Mammary epithelial cell (primary cell): ENCODE measurements at places on chromosomes 6 and 20.
A peak's percentile ranks its signal among the peaks of the same experiment; 100 is the strongest.

DNA sequence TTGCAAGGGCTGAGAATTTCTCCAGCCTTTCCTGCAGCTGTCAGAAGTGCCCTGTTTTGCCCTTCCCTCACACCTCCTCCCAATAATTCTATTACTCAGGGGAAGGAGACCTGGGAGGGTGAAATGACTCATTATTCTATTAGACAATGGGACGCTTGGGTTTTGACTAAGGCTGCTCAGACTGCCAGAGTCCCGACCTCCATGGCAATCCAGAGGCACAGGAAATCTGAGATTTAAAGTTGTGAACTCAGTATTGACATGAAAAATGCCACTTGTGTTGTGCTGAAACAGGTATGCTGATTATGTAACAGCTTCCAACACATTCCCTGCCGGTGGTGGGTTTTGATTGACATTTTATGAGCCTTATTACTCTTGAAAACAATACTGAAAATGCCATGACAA is 625.9 kb upstream of the FLRT3 start:
- peak; percentile 88 for DNase-seq

GRCh38 chr6:4459996-4460395 is 316.2 kb upstream of the CDYL start:
- DNase-seq = no peak

GRCh38 chr6:107941199-107941598 is 16.8 kb downstream of the SEC63 start:
- DNase-seq = no peak

GRCh38 chr20:47267621-47268020 is 88.9 kb downstream of the ZMYND8 start:
- DNase-seq = no peak

- no peak for DNase-seq
Observed at GRCh38 chr6:12956991-12957320, 240.4 kb downstream of the PHACTR1 start.

GRCh38 chr20:33889312-33889711 is 78.2 kb downstream of the CHMP4B start:
- no peak for DNase-seq

DNA sequence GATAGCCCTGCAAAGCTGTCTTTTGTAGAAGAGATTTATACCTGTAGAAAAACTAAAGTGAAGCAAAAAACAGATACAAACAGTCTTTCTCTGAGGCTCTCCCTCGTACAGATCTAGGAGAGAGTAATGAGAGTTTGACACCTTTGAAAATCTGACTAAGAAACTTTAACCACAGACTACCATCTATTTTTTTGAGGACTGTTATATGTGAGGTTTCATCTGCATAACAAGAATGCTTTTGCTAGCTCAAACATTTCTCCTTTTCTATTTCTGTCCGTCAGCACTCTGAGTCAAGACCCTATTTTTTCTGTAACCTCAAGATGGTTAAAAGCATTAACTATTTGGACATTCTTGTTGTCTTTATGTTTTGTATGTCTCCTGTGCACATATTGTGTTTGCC is 193.0 kb downstream of the BTBD3 start:
- DNase-seq = no peak

GRCh38 chr6:52496631-52497030 is 76.5 kb downstream of the EFHC1 start:
- DNase-seq = no peak

DNA sequence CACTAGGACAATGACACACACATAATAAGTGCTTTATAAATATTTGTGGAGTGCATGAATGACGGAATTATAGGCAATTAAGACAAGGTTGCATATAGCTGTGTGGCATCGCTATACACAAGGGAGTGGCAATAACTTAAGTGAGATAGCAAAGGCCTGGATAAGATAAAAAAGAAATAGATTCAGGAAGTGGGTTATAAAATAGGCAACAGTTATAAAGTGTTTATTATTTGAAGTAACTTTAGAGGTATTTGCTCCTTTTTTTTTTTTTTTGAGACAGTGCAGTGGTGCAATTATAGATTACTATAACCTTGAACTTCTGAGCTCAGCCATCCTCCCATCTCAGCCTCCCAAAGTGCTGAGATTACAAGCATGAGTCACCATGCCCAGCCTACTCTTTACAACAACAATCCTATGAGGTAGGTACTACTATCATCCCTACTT is 75.9 kb upstream of the LOC128125822 start:
- no peak for DNase-seq

DNA sequence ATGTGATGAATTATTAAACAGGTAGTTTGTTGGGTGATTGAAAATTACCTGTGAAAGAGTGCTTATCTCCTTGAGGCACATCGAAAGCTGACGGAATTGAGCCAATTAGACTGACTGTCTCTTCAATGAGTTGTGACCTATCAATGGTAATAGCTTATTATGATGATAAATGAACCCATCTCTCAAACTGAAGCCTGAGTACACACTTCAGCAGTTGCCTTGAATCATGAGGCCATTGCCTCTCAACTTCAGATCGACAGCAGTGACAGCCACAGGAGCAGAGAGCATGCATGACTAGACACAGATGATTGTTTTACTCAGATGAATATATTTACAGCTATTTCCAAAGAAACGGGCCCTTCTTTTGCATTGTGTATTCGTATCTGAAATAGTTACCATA is 323.9 kb downstream of the LAMA2 start:
- DNase-seq = no peak

DNA sequence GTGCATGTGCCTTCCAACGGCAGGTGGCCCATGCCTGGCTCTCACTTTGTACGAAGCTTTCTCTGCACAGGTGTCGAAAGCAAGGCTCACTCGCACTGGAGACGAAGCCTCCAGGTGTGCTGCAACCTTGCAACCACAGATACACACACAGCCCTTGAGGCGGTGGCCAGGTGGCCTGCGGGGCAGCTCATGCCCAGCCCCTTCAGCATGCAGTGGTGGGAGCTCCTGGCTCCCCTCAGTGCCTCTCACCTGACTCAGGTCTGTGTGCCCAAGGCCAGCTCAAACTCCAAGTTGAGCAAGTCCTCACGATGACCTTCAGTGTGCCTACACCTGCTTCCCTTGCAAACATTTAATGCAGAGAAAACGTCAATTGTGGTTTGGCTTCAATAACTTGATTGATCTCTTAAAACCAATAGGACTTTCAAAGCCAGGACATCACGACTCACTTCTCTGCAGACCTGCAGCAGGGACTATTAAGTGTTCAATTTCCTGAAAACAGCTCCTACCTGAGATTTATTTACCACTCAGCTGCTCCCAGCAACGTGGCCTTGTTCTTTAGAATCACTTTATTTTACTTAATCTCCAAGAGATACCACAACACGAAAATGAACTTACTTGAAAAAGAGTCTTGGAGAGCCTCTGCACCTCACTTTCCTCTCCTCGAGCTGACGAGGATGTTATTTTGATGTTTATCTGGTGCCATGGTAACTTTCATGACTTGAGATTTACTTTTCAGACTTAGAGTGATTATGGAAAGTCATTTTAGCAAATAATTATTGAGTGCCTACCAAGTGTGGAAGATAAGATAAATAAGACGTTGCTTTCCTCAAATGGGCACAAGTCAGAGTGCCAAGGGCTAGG is 86.3 kb downstream of the SLC22A23 start:
- no peak for DNase-seq

- no peak for DNase-seq
Observed at GRCh38 chr6:117272032-117272866, 6.9 kb downstream of the VGLL2 start.

DNA sequence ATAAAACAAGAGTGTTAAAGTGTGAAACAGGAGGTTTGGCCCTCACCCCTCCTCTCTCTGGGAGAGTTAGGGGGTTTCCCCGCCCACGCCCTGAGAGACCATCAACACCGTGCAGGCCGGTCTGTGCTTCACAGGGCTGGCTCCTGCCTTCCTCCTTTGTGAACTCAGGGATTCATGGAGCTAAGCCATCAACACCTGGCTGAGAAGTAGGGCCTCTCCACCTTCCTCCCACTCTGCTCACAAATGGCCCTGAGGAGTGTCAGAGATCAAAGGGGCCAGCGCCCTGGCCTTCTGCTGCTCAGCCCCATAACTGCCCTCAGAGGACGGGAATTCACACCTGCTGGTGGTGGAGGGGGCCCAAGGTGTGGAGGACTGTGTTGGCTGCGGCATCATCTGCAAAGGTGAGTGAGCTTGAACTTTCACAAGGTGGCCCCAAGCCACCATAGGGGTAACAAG is 88.6 kb downstream of the PSMB1 start:
- no peak for DNase-seq

GRCh38 chr6:104718672-104719071 is 141.0 kb downstream of the HACE1 start:
- no peak for DNase-seq

DNA sequence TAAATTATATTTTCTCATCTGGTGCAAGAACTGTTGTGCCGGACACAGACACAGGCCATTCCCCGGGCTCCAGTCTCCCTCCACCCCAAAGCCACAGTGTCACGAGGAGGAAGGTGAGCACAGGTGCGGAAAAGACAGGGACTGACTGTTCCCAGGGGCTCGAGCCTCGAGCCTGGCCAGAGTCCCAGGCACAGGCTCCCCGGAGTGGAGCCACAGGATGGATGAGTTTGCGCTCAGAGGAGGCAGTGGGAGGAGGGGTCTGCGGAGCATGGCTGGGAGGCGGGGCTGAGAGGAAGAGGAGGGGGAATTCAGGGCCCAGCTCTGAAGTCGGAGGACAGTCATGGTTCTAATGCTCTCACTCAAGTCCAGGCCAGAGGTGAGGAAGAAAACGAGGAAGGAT is 284.8 kb downstream of the SMOC2 start:
- DNase-seq = no peak

DNA sequence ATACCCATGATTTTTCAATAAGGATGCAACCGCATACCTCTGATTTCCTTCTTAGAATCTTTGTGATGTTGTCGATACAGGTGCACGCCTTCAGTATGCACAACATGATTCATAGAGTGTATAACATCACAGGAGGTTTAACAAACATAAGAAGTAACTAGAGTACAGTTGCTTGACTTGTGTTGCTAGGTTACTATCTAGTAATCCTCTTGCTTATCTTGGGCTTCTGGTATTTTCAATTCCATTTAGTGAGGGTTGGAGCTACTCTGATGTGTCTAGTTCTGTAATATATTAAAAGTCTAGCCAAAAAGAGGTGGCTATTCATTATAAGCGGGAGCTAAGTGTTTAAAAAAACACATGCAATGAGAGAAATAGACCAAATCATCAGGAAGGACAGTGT is 85.5 kb upstream of the TENT5A start:
- no peak for DNase-seq

GRCh38 chr6:8828376-8828775 is 393.0 kb upstream of the SLC35B3 start:
- no peak for DNase-seq

DNA sequence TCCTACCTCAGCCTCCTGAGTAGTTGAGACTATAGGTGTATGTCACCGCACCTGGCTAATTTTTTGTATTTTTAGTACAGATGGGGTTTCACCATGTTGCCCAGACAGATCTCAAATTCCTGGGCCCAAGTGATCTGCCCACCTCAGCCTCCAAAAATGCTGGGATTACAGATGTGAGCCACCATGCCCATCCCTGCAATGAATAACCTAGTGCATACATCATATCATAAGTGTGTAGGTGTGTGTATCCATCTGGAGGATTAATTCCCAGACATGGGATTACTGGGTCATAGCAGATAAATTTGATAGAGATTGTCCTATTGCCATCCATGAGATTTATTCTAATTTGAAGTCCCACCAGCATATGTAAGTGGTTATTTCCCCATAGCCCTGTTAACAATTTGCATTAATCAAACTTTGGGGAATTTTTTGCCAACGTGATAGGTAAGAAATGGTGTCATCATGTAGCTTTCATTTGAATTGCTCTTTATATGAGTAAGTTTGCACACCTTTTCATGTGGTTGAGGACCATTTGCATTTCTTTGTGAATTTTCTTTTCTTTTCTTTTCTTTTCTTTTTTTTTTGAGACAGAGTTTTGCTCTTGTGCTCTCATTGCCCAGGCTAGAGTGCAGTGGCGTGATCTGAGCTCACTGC is 29.9 kb upstream of the BACH2 start:
- DNase-seq = no peak

GRCh38 chr6:25962149-25963127 is at the start of gene TRIM38:
Gene TRIM38 (plus strand): TSS chr6:25962802. CDS start chr6:25966523, 3,721 bp downstream.
- peak; percentile 85 for DNase-seq

- peak; percentile 51 for DNase-seq
Observed at GRCh38 chr6:37303891-37304503, 46.1 kb upstream of the TMEM217 start.

DNA sequence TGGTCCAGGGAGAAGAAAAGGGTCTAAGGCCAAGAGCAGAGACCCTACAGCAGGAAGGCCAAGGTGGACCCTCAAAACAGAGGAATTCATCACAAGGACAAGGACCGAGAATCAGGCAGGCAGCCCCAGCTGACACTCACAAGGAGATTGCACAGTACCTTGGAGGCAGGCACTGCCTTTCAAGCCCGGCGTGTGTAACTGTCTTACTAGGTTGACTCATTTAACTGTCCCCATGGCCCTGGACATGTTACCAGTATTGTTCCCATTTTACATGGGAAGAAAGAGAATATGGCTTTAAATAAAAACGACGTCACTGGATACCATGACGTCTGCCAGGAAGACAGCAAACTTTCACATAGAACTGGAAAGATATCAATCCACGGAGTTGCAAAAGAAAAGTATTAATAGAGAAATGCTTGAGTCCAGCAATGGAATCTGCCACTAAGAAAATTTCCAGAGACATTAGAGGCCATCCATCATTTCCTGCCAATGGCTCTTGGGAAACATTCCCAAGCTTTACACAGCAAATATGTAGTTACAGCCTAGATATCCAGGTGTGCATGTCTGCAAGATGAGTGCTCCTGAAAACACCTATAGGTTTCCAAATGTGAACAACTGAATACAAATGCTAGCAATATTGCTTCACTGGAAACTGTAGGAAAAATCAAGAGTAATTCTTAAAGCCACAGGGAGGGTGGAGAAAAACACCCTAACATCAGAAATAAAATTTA is 111.5 kb upstream of the RPS6KA2 start:
- no peak for DNase-seq

GRCh38 chr6:17635568-17635967 is 35.5 kb downstream of the FAM8A1 start:
- no peak for DNase-seq

DNA sequence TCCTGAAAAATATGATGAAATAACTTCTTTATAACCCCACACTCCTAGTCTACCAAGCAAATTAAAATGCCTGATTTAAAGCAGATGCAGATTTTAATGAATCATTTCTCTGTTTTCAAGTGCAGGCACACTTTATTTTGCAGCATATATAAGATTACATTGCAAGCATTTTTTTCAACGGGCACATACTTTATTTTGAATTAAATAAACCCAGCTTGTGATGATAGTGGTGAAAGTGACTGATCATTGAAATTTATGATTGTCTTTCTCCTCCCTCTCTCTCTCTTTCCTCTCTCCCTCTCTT is 12.2 kb upstream of the MOXD1 start:
- DNase-seq = no peak

DNA sequence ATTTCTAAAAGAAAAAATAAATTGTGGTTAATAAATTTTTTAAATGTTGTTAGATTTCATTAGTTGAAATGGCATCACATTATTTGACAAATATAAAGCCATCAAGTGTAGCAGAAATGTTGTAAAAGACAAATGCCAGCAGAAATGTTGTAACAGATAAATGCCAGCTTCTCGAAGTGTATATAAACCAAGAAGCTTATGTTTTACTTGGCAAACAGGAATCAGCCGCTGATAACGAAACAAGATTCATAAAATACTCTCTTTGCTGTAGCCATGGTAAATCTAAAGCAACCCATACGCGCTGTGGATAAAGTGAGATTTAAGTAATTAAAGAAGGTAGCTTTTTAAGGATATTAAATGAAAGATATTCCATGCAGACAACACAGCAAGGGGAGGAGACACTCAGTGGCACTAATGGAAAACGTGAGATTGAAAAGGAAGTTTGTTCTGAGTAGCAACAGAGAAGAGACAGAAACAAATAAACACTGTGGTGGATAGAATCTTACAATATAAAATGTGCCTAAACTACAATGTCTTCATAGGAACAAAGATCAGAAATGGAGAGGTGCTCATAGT is 29.6 kb downstream of the BTBD9 start:
- no peak for DNase-seq
